Fibroblast of skin of left quadriceps (primary cell): ENCODE measurements at places on chromosomes 4 and X.
A peak's percentile ranks its signal among the peaks of the same experiment; 100 is the strongest.

- DNase-seq = no peak
Observed at GRCh38 chr4:165651901-165652300, 221.1 kb upstream of the TLL1 start.

GRCh38 chr4:59643682-59644081 lies 1556.4 kb upstream of the ADGRL3 start:
- no peak for DNase-seq

DNA sequence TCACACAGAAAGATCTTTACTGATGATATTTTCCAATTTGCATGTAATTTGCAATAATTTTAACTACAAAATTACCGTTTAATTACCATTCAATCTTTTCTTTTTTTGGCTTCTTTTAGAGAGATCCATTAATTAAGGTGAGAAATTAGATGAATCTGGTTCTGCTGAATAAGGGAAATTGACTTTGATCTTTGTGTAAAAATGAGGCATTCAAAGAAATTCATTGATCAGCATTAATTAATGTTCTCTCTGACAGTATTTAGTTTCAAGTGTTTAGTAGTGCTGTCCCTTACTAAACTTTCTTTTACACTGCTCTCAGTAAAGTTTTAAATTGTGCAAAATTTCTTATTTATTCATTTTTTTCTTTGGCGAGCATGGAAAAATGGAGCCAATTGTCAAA lies 97.2 kb upstream of the KCTD8 start:
- no peak for DNase-seq

- DNase-seq = no peak
Observed at GRCh38 chrX:103405009-103405333, 28.6 kb downstream of the BEX3 start.

DNA sequence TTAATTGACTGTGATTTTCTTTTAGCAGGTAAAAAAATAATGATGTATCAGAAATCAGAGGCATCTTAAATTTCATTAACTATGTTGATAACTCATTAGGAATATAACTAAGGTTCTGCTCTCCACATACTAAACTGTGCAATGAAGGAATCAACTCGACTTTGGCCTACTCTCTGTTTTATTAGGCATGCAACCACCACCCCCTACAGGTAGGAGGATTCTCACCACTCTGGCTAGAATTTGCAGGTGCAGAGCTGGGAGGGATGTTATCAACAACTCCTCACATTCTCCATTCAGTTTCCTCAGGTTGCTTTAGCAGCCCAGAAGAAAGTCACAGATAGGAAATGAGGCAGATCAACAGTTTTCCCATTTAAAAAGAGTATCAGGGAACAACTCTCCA lies 160.1 kb downstream of the COX18 start:
- DNase-seq = no peak

GRCh38 chr4:83677656-83678055 lies 141.7 kb downstream of the GPAT3 start:
- DNase-seq = peak; percentile 16

GRCh38 chrX:1537031-1537715 lies at the start of gene P2RY8:
Gene P2RY8 (minus strand): TSS chrX:1537185. CDS start chrX:1466558, 70,627 bp downstream.
- DNase-seq = peak; percentile 1

GRCh38 chr4:180589575-180589974 lies 1653.6 kb upstream of the TENM3 start:
- DNase-seq = no peak

DNA sequence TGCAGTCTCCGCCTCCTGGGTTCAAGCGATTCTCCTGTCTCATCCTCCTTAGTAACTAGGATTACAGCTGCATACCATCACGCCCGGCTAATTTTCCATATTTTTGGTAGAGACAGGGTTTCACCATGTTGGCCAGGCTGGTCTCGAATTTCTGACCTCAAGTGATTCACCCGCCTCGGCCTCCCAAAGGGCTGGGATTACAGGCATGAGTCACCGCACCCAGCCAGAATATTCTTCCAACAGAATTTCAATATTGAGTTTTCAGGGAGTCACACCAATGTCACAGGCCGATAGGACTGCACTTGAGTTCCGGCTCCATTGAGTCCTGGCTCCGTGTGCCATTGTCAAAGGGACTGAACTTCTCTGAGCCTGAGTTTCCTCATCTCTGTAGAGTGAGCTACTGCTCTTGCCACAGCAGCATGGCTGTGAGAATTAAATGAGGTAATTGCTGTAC lies 82.9 kb downstream of the CLCN4 start:
- DNase-seq = peak; percentile 28

- no peak for DNase-seq
Observed at GRCh38 chr4:76969941-76970529, 20.5 kb downstream of the SEPTIN11 start.

DNA sequence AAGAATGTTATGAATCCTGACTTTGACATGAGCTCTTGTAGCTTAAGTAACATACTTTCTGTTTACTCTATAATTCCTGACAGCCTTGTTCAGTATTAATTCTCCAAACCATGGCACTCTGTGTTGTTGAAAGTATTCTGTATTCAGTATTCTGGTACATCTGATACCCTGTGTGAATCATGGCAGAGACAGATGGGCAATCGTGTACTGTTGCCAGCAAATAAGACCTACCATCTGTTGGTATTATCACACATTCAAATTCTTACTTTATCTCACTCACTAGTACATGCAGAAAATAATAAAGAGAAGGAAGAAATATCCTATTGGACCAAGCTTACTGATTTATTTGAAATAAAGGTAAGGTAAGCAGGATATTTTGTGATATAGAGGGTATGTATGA lies 7.9 kb downstream of the MBTPS2 start:
- DNase-seq = no peak

- peak; percentile 98 for DNase-seq
Observed at GRCh38 chrX:16114611-16115010, 8.8 kb upstream of the GRPR start.

DNA sequence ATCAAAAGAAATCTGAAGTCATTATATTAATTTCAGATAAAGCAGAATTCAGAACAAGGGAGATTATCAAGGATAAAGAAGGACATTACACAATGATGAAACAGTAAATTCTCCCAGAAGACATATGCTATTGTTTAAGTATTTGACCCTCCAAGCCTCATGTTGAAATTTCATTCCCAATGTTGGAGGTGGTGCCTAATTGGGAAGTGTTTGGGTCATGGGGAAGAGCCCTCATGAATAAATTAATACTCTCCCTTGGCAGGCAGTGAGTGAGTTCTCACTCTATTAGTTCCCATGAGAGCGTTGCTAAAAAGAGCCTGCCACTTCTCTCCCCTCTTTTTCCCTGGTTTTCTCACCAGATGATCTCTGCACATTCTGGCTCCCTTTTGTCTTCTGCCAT lies 249.9 kb upstream of the GRIA3 start:
- DNase-seq = no peak

DNA sequence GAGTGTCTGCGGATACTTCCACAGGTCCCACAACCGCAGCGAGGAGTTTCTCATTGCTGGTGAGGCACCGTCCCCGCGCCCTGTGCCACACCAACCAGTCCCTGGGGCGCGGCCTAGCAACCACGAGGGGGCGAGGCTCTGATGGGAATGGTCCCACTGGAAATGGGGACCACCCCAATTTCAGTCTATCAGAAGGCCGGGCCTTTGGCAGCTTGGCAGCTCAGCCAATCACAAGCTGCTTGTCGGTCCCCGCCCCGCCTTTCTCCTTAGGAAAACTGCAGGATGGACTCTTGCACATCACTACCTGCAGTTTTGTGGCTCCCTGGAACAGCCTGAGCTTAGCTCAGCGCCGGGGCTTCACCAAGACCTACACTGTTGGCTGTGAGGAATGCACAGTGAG lies 3.0 kb downstream of the TIMP1 start:
- DNase-seq = no peak

DNA sequence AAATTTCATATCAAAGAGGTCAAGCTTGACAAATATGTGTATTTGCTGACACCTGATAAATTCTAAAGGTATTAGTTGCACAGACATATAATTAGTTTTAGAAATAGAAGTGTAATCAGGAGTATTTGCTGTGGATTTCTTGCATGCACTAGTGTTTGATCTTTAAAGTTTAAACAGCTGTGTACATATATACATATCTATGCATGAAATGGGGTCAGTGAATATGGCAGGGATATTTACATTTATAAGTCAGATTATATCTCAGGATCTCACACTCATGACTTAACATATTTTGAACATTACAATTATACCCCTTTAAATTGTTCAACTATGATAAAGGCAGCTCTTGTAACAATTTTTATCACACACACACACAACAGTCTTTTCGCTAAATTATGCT lies 547.4 kb upstream of the ACTRT1 start:
- DNase-seq = no peak

GRCh38 chrX:84453351-84454246 lies 48.7 kb downstream of the HDX start:
- no peak for DNase-seq

GRCh38 chr4:1105067-1105466 lies 8.3 kb downstream of the RNF212 start:
- DNase-seq = no peak

- no peak for DNase-seq
Observed at GRCh38 chr4:73193659-73194058, 64.9 kb downstream of the ANKRD17 start.

GRCh38 chrX:125404667-125405160 lies 85.0 kb downstream of the TEX13C start:
- no peak for DNase-seq

DNA sequence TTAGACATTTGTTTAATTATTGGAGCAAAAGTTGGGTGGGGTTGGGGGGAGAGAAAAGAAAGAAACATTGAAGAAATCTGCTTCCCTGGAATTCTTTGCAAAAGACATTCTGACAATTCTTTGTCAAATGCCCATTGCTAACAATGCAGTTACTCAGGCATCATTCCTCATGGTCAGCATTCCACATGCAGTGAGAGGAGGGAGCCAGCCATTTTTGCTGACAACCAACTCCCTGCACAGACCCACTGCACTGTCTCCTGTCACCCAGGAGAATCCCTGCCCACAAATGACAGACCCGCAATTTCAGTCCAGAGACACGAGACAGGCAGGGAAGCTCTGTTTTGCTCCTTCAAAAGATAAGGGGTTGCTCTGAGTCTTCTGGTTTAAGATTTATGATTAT lies 985.1 kb upstream of the SLIT2 start:
- no peak for DNase-seq

- no peak for DNase-seq
Observed at GRCh38 chrX:130173190-130173895, 1.6 kb downstream of the RAB33A start.

DNA sequence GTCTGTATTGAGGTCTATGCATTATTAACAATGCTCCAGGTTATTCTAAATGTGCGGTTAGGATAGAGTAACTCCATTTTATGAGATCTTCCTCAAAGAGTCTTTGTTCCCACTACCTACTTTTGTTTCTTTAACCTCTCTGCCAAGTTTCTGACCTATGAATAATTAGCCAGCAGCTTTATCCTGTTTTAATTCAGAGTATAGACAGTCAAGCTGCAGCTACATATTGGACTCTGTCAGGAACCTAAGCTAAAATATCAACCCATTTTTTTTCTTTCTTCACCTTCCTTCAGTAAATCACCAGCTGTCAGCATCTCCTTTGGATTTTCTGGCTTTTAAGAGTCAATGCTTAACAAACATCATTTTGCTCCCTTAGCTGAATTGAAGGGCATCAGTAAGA lies 72.3 kb downstream of the TMEM47 start:
- DNase-seq = no peak

- no peak for DNase-seq
Observed at GRCh38 chr4:63105839-63106238, 1303.4 kb downstream of the TECRL start.

- DNase-seq = peak; percentile 1
Observed at GRCh38 chr4:167196344-167197012, 37.8 kb downstream of the SPOCK3 start.

- no peak for DNase-seq
Observed at GRCh38 chr4:85491527-85491926, 16.6 kb downstream of the ARHGAP24 start.

DNA sequence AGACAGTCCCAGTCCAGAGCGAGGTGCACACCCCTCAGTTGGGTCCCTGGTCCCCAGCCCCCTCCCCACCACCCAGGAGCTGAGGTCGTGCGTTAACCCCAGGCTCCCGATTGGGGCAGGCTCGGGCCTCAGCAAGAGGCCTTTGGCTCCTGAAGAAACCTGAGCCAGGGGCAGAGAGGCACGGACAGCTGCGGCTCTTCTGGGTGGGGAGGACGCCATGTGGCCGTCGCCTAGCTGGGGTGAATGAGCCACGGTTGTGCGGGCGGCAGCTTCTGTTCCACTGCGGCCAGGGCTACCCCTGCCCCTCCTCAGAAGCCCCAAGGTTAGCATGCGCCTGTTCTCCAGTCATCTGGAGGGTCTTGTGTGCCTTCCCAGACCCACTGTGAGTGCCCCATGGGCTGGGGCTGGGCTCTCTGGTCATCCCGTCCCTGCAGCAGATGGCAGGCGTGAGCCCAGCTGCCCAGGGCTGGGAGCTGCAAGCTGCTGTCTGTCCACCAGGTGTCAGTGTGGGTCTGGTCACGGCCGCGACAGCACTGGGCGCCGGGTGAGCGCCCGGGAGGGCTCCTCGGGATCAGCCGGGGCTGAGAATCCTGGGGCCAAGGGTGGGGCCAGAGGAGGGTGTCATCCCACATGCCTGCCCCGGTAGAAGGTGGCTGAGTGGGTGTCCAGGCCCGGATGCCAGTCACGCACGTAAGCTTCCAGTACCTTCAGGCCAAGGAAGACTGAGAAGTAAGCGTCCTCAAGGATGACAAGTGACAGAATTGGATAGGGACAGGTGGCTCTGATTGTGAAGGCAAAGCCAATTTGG lies 21.9 kb downstream of the ATP2B3 start:
- DNase-seq = no peak

DNA sequence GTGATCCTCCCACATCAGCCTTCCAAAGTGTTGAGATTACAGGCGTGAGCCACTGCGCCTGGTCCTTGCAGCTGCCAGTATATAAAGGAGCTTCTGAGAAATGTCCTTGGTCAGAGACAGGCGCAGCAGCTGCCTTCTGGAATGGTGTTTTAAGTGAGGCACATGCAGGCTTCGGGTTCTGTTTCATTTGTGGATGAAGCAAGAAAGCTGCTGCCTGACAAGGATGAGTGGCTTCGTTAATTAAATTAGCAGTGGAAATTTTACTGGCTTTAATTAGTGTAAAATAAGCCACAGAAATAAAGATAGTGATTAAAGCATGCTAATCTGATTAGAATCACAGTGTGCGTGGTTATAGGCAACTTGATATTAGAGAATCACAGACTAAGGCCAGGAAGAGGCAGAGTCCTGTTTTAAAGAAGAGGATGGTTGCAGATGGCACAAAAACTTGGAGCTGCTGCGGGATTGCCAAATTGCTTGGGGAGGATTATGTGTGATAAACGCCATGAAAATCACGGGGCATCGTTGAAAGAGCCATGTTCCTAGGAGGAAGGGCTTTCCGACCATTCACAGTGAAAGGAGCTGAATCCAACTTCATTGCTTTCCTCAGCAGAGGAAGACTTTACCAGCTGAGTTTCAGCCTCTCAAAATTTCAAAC lies 348.4 kb upstream of the FAT1 start:
- DNase-seq = no peak
